ENCODE measurements at places on chromosomes 2 and 18. TPM values are rescaled to one million over a fixed set of nuclear protein-coding genes. Genes with fewer than 3 reads are reported as not detected.
A peak's percentile ranks its signal among the peaks of the same experiment; 100 is the strongest.

- DNase-seq: no peak
These were observed 89.7 kb upstream of the RNF152 start for GRCh38 chr18:61982475-61982874.

- DNase-seq: no peak
These were observed 121.5 kb downstream of the LPIN1 start for GRCh38 chr2:11867926-11868325.

DNA sequence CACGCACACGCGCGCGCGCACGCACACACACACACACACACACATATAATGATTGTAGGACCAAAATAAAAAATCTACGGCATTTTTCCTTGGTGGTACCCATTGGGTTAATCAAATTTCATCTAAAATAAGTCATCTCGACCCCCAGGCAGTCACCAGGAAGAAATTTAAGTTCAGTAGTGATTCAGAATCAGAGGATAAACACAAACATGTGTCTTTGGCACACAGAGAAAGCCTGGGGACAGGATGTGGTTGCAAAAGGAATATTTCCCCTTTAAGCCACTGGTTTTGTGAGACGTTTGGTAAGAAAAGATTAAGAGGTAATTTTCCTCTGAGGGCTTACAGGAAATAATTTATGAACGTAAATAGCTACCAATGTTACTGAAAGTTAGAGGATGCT is 171.6 kb upstream of the PIEZO2 start:
- DNase-seq: no peak

GRCh38 chr2:218293715-218294429 is 1.6 kb upstream of the TMBIM1 start:
- no peak for DNase-seq

DNA sequence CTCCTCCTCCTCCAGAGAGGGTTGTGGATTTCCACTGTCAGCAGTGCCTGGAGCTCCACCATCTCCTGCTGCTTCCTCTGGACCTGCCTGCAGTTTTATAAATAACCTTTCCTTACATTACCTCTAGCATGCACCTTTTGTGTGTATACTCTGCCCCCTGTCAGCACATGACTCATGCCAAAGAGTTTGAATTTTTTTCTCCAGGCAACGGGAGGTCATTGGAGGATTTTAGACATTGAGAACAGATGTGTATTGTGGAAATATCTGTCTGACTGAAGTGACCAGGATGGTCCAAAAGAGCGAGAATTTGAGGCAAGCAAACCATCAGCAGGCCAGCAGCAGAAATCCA is 31.7 kb downstream of the IL37 start:
- no peak for DNase-seq

GRCh38 chr18:29741461-29741860 is 1301.1 kb downstream of the DSC3 start:
- DNase-seq: no peak

DNA sequence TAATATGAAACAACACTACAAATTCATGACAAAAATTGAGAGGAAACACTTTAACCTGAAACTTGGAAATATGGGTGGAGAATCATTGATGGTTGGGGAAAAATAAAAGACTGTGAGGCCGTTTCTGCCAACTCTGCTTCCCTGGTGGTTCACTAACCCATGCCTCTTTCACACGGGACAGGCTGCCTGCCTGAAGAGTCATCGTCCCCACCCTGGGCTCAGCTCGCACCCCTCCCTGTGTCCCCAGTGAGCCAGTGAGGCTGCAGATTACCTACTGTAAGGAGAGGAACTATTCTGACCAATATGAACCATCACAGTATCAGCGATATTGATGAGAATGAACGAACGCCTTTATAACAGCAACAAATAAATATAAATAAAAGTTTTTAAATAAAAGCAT is 357.8 kb upstream of the CDH20 start:
- DNase-seq: no peak

- no peak for DNase-seq
These were observed 255.0 kb upstream of the EPAS1 start for GRCh38 chr2:46042207-46042637.

DNA sequence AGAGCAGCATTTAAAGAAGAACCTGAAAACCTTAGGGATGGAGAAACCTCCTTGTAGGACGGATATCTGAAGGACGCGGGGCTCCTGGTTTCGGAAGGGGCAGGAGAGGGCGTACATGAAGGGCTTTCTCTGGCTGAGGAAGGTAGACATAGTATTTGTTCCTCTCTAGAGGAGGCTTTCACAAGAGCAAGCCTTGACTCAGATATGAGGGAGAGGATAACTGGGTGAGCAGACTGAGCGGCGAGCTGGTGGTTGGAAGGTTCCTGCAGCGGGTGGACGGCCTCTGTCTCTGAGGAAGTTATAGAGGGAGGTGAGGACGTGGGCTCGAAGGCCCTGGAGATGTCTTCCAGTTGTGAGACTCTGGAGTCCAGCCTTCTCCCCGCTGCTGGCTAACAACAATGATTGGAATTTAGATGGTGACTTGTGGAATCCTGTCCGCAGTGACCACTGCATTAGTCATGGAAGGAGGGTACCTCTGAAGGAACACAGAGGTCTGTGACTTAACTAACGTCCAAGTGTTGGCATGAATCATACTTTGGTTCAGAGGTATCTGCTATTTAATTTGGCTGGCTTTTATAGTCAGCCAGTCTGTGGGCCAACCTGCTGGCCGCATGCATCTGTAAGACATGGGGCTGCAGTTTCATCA is 80.9 kb downstream of the ASAP2 start:
- DNase-seq: peak; percentile 32

DNA sequence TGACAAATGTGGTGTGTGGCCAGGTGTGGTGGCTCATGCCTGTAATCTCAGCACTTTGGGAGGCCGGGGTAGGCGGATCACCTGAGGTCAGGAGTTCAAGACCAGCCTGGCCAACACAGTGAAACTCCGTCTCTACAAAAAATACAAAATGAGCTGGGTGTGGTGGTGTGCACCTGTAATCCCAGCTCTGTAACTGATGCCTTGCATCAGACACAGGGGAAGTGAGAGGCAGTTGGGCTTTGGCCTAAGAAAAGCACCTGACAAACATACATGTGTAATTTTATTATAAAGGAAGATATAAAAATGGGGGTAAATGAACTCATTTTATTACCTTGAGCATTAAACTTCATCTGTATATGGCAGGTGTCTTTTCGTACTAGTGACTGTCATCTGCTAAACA is 66.7 kb upstream of the FAM136A start:
- DNase-seq: no peak

CHRNG gene
- not detected for total RNA-seq

SETBP1 gene
- 7.1 TPM for total RNA-seq

DNPEP gene
- total RNA-seq: 66.6 TPM

CDH19 gene
- 25.1 TPM for total RNA-seq

MARCO gene
- total RNA-seq: 19.7 TPM

SELENOI gene
- total RNA-seq: 14.3 TPM

RAX gene
- not detected for total RNA-seq
